ENCODE measurements at places on chromosomes 7 and 10. TPM values are rescaled to one million over a fixed set of nuclear protein-coding genes. Genes with fewer than 3 reads are reported as not detected.
A peak's percentile ranks its signal among the peaks of the same experiment; 100 is the strongest.

DNA sequence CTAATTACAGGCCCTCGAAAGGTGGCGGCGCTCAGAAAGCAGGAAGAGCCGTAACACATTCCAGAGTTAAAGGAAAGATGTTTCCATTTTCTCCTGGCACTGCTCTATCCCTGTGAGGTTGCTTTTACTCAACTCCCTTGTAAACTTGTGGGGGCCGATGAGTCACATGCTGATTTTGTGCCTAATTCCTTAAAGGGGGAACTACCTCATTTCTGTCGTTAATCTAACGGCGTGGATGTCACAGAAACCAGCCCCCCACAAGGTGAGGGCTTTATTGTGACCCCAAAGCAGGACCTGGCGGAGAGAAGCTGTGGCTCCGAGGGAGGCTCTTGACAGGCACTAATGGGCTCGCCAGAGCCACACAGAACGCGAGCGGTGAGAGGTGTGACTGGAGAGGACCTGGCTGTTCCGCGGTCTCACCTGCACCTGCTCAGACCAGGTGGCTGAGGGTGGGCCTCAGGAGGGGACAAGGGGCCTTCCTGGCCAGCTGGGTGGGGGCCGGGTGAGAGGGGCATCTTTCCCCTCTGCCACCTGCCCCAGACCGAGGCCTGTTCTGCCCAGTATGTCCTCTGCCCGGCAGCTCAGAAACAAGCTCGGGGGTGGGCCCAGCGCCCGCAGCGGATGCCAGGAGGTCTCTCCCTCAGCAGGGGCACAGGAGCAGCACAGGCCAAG lies 50.9 kb downstream of the CALML3 start:
- H3K36me3 ChIP-seq = no peaks in the 10 kb centered on the region
- H3K27me3 ChIP-seq = peaks cover 15% of the 10 kb centered on the region
- no peak for DNase-seq
- peaks cover 10% of the 10 kb centered on the region for H3K4me1 ChIP-seq
- no peak overlapping the region for H3K4me3 ChIP-seq
- peak overlapping the region; percentile 62 for H3K27ac ChIP-seq

DNA sequence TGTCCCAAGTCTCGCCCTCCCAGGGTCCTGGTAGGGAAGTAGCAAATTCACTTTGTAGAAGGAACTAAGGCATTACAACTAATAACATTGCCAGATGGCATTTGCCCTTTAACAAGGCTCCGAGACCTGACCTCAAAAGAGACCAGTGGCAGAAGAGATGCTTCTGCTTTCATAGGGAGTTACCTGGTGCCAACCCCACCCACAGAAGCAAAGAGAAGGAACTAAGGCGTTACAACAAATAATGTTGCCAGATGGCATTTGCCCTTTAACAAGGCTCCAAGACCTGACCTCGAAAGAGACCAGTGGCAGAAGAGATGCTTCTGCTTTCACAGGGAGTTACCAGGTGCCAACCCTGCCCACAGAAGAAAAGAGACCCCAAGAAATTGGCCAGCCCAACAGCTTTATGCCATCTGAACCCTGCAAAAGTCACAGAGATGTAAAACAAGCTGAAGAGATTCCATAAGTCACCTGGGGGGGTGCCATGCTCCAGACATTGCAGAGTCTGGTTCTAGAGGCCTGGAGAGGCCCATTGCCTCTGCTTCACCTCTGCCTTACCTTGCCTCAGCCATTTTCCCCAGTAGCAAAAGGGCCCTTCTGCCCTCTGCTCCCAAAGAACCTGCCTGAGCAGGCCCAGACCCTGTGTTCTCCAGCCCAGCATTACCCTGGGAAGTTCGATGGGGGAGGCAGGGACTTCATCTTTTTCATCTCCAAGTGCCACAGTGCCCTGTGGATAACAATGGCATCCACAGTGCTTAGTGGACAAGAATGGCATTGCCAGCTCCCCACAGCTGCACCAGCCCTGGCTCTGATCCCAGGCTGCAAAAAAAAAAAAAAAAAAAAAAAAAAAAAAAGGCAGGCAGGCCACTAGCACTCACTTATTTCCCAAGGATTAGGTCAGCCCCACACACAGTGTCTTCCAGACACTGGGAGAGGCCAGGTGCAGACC lies 179.5 kb upstream of the PLXNA4 start:
- peak overlapping the region; percentile 47 for H3K27ac ChIP-seq
- DNase-seq = no peak
- no peak overlapping the region for H3K4me3 ChIP-seq
- no peaks in the 10 kb centered on the region for H3K4me1 ChIP-seq
- no peaks in the 10 kb centered on the region for H3K36me3 ChIP-seq

DNA sequence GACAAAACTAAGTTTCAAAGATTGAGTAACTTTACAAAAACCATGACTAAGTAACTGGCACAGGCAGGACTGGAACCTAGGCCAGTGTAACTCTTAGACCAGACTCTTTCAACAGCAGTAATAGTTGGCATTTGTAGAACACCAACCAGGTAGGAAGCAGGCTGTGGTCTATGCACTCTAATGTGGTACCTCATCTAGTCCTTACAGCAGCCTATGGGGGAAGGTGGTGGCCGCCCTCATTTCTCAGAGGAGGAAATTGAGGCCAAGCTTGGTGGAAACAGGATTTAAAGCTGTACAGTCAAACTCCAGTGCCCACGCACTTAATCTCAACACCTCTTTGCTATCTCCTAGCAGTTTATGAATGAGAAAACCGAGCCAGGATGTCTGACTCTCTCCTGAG lies 165.4 kb upstream of the LRGUK start:
- H3K4me3 ChIP-seq = no peak overlapping the region
- DNase-seq = no peak
- no peak overlapping the region for H3K27ac ChIP-seq
- no peaks in the 10 kb centered on the region for H3K27me3 ChIP-seq
- peaks cover 23% of the 10 kb centered on the region for H3K36me3 ChIP-seq

GRCh38 chr10:86759073-86759672 lies 2.8 kb downstream of the BMPR1A start:
- H3K27ac ChIP-seq = peak overlapping the region; percentile 79
- no peaks in the 10 kb centered on the region for H3K27me3 ChIP-seq
- peaks cover 43% of the 10 kb centered on the region for H3K4me1 ChIP-seq
- no peak for DNase-seq

DNA sequence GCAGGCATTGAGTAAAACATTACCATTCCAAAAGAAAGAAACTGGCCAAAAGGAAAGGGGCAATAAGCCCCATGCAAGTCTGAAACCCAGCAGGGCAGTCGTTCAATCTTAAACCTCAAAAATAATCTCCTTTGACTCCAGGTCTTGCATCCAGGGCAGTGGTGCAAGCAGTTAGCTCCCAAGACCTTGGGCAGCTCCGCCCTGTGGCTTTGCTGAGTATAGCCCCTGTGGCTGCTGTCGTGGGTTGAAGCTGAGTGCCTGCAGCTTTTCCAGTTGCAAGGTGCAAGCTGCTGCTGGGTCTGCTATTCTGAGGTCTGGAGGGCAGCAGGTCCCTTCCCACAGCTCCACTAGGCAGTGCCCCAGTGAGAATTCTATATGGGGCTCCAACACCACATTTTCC lies 580.1 kb upstream of the AUTS2 start:
- no peak overlapping the region for H3K4me3 ChIP-seq
- H3K4me1 ChIP-seq = no peaks in the 10 kb centered on the region
- H3K27ac ChIP-seq = no peak overlapping the region
- DNase-seq = peak; percentile 11
- H3K27me3 ChIP-seq = no peaks in the 10 kb centered on the region

DNA sequence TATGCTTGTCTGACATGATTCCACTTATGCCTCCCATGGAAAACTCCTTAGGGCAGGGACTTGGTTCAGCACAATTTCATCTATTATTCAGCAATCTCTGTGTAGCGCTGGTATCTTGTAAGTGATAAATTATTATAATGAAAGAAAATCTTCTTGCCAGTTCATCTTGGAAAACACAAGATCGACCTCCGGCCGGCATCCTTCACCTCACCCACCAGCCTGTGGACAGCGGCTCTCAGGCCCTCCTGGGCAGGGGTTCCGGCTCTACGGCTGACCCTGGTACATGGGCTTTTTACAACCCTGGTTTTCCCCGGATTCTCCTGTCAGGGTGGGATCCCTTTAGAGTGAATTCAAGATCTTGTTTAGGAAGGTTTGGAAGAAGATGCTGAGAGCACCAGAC lies 145.6 kb downstream of the ADARB2 start:
- peaks cover 1% of the 10 kb centered on the region for H3K4me1 ChIP-seq
- H3K27me3 ChIP-seq = peaks cover 14% of the 10 kb centered on the region
- no peaks in the 10 kb centered on the region for H3K36me3 ChIP-seq
- DNase-seq = no peak
- no peak overlapping the region for H3K4me3 ChIP-seq
- H3K27ac ChIP-seq = no peak overlapping the region

DNA sequence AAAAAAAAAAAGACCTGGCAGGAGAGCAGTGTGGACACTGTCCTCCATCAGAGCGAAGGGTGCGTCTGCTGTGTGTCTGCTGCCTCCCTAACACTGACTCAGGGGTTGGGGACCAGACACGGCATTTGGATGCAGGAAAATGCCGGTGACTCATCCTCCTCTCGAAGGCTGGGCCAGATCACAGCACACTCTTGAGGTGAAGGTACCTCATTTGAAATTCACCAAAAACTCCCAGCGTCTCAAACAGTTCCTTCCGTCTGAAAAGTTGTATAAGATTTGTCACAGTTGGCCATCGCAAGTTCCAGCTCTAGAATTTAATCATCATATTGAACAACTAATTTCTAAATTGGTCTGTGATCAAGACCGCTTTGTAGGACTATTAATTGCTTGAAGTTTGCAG lies 118.1 kb upstream of the LYZL2 start:
- H3K27me3 ChIP-seq = peaks cover 32% of the 10 kb centered on the region
- H3K4me1 ChIP-seq = peaks cover 4% of the 10 kb centered on the region
- DNase-seq = no peak
- no peaks in the 10 kb centered on the region for H3K36me3 ChIP-seq
- no peak overlapping the region for H3K27ac ChIP-seq

DNA sequence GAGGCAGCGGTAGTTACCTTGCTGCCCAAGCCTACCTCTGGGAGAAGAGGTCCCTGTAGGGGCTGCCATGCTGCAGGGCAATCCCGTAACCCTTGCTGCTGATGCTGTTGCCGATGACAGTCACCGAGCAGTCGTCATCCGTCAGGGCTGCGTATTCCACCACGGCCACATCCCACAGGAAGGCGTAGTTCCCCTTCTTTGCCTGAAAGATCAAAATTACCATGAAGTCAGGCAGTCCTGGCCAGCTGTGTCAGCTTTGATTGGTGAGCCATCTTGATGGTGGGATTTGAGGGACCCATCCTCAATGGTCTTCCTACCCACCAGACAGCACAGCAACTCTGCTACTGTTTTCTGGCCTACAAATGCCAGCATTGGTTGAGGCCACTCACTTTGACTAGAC lies 746.8 kb downstream of the GRID1 start:
- H3K4me1 ChIP-seq = peaks cover 3% of the 10 kb centered on the region
- DNase-seq = no peak
- no peaks in the 10 kb centered on the region for H3K36me3 ChIP-seq
- H3K27ac ChIP-seq = no peak overlapping the region
- H3K4me3 ChIP-seq = no peak overlapping the region

DNA sequence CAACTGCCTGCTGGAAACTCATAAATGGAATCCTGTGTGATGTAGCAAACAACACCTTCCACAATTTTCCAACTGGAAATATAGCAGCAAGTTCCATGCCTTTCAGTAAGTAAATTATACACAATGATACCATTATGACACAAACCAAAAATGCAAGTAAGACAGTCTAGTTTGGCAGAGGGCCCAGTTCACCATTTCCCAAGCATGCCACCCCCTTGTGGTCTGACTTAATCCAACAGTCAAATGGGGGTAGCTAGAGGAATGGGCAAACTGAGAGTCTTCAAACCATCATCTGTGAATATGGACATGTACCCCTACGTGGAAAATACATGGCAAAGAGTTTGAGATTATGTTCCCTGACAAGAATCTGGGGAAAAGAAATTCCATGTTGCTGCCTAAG lies 137.6 kb upstream of the VWC2 start:
- no peaks in the 10 kb centered on the region for H3K36me3 ChIP-seq
- H3K27me3 ChIP-seq = no peaks in the 10 kb centered on the region
- DNase-seq = no peak
- no peaks in the 10 kb centered on the region for H3K4me1 ChIP-seq

- peaks cover 4% of the 10 kb centered on the region for H3K4me1 ChIP-seq
- peak overlapping the region; percentile 33 for H3K27ac ChIP-seq
- H3K27me3 ChIP-seq = no peaks in the 10 kb centered on the region
These were observed 96.5 kb upstream of the PIP4K2A start for GRCh38 chr10:22810643-22811465.

DNA sequence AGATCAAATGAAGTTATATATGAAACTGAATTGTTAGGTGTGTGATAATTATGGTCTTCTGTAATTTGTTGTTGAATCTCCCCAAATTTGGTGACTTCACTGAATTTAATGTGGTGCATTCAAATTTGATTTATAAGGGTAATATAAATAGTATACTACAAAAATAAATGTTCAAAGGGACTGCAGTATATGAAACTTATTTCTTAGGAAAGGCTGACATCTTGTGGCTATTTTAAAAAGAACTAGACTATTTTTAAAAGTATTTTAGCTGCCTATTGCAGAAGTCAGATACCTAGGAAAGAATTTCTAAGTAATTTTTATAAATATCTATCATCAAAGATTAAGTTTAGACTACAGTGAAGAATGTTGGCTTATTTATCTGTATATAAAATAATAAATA lies 36.6 kb downstream of the ATRNL1 start:
- no peaks in the 10 kb centered on the region for H3K4me1 ChIP-seq
- DNase-seq = no peak
- H3K27ac ChIP-seq = no peak overlapping the region
- no peak overlapping the region for H3K4me3 ChIP-seq

DNA sequence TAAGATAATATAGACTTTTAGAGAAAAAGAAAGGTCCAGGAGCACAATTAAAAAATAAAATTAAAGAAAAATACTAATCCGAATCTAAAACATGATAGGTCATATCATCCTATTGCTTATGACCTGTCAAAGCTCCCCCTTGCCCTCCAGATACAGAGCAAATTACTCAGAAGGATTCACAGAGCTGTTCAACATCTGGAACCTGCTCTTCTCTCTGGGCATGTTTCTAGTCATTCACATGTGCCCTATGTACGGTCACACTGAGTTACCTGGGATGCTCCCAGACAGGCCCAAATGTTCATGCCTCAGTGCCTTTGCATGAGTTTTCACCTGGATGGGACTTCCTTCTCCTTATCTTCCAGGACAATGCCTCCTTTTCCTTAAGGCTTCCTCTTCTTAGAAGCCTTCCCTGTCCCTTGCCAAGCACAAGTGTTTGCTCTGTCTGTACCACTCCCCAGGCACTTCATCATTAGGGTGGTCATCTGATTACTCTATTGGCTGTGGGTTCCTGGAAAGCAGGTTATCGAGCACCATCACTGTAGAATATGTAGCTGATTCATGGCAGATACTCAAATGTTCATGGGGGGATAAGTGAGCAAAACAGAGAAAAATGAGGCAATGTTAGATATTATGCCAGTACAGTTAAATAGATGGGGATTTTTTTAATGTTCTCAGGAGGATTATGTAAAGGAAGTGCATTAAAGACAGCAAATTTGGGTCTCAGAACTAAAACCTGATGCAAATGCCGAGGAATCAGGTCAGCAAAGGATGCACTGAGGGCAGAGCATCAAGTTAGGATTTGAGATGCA lies 12.0 kb upstream of the AOAH start:
- no peak overlapping the region for H3K27ac ChIP-seq
- peaks cover 12% of the 10 kb centered on the region for H3K36me3 ChIP-seq
- no peak overlapping the region for H3K4me3 ChIP-seq
- H3K27me3 ChIP-seq = no peaks in the 10 kb centered on the region
- peaks cover 5% of the 10 kb centered on the region for H3K4me1 ChIP-seq

GRCh38 chr10:70666960-70667798 lies 5.1 kb upstream of the ADAMTS14 start:
- peaks cover 32% of the 10 kb centered on the region for H3K27me3 ChIP-seq
- no peak overlapping the region for H3K4me3 ChIP-seq
- DNase-seq = no peak

The AKR1D1 gene
- total RNA-seq = 5.4 TPM

The ARMS2 gene
- not detected for total RNA-seq

The ERLIN1 gene
- total RNA-seq = 49.5 TPM

The DLX5 gene
- total RNA-seq = 3.8 TPM
